ENCODE measurements at places on chromosomes 4 and X.

- no peak for DNase-seq
These were observed 31.2 kb upstream of the PDGFRA start for GRCh38 chr4:54197926-54198325.

- DNase-seq, result no peak
These were observed 28.4 kb downstream of the ZNF630 start for GRCh38 chrX:48043056-48043455.

DNA sequence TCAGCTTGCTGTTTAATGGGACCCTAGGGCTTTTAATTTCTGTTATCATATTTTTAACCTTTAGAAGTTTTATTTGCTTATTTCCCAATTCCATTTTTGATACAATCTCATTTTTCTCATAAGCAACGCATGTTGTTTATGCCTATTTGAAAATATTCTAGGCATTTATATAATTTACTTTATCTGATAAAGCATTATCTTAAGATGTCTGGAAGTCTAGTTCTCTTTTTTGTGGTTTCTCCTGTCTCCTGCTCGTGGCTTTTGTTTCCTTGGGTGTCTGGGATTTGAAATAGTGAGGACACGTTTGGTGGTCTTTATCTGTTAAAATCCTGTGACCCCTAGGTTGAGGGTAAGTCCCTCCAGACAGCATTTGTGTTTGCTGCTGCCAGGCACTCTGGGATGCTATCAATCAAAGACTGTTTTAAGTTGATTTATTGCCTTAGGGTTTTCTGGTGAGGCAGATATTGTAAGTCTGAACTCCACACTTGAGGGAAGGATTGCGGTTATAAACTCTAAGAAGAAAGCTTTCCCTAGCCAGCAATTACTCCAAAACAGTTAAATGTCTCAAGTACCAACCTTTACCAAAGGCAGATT lies 208.0 kb downstream of the PRDM5 start:
- DNase-seq, result no peak

DNA sequence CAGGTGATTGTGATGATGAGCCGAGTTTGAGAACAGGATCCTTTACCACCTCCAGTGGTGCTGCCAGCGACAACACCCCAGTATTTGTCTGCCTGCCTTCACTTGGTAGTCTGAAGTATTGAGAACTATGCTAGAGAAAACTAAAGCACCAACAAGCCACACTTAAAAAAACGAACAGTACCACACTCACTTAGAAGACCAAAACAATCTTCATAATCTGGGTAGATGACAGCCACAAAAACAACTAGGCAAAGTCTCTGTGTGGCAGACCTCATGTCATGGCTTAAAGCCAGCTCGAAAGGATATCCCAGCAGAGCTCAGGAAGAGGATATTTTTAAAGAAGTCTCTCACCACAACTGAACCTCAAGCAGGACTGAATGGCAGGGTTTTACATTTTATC lies 236.0 kb downstream of the GPC3 start:
- DNase-seq, result peak; percentile 7

- DNase-seq, result no peak
These were observed 16.1 kb upstream of the HPF1 start for GRCh38 chr4:169773889-169774288.

- DNase-seq, result no peak
These were observed 131.2 kb downstream of the ZNF518B start for GRCh38 chr4:10326075-10326474.
